ENCODE measurements at places on chromosomes 2 and 18.

DNA sequence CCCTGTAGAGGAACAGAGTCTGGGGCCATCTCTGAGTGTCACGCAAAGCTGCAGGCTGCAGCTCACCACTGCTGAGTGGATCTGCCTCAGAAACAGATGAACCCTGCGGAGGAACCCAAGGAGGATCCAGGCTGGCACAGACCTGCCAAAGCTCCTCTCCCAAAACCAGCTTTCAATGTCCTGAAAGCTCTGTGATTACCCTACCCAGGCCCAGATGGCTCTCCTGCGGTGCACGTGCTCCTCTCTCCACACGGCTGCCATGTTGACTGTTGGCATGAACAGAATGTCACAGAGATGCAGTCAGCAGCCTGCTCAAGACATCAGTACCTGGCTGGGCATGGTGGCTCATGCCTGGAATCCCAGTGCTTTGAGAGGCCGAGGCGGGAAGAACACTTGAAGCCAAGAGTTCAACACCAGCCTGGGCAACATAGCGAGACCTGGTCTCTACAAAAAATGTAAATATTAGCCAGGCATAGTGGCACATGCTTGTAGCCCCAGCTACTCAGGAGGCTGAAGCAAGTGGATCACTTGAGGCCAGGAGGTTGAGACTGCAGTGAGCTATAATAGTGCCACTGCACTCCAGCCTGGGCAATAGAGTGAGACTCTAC is 216.8 kb downstream of the MGAT5 start:
- no peak for DNase-seq

DNA sequence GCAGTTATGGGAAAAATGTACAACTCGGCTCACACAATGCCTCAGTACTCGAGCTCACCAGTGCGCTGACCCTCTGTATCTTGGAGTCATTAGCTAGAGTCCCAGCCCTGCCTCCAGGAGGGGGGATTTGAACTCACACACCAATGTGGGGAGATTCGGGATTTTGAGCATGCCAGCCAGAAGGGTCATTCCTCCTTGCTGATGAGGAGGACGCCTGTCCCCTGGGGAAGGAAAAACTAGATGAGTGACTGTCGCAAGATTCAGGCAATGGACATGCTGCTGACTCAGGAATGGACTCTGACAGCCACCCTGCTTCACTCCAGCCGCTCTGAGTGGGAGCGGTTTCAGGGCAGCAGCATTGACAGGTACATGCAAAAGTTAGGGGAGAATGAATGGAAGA is 20.6 kb downstream of the FIGN start:
- no peak for DNase-seq

DNA sequence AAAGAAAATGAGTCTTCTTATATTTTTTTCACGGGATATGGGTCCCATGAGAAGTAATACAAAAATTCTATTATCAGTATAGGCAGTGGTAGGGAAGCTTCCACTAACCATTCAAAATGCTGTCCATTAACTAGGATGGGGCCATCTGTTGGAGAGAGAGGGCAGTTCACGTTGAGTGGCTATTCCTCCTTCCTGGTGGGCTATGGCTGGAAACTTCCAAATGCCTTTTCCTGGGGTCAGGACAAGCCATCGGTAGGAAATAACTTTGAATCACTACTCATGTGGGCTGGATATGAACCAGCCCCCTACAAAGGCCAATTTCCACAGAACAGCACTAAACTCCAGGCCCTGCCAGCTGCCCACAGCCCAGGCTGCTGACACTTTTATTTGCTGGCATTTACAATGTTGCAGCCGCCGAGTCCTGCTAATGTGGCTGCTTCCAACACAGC is 156.1 kb upstream of the HNRNPA3 start:
- no peak for DNase-seq

- DNase-seq: no peak
These were observed 146.3 kb upstream of the RIOK3 start for GRCh38 chr18:23306822-23307221.

- no peak for DNase-seq
These were observed 70.6 kb downstream of the VWA3B start for GRCh38 chr2:98157557-98157956.

DNA sequence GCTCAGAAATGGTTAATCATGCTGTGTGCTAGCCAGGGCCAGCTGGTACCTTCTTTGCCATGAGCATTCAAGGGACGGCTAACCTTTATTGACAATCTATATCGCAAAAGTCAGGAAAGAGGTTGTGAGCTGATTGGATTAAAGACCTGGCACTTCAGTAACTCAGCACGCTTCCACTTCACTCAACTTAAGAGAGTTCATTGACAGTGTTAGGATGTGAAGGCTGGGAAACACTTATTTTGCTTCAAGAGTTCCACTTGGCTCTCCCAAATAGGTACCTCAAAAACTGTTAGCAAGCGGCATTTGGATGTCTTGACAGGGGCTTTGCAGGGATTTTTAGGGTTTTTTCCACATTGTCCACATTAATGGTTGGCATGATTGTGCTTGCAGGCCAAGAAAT is 25.1 kb upstream of the TXNDC2 start:
- DNase-seq: no peak

DNA sequence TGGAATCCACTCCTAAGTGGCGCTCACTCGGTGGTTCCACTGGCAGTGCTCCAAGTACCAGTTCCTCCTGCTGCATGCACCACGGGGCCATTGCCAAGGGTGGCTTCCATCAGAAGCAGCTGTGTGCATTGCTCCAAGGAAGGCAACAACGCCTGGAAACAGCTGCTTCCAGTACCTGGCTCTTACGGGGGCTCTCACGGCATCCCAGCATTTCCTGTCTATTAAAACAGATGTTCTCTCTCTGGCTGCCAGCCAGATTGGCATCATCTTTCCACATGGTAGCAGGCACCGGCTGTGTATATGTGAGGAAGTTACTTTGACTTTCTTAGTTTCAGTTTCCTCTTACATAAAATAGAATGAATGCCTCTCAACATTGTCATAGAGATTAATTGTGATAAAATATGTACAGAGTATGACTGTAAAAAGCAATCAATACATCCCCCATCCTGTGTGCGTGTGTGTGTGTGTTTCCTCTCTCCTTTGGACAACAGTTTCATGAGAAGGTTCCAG is 84.9 kb downstream of the CMPK2 start:
- DNase-seq: peak; percentile 41

GRCh38 chr2:48952143-48952542 is 196.6 kb upstream of the LHCGR start:
- no peak for DNase-seq

DNA sequence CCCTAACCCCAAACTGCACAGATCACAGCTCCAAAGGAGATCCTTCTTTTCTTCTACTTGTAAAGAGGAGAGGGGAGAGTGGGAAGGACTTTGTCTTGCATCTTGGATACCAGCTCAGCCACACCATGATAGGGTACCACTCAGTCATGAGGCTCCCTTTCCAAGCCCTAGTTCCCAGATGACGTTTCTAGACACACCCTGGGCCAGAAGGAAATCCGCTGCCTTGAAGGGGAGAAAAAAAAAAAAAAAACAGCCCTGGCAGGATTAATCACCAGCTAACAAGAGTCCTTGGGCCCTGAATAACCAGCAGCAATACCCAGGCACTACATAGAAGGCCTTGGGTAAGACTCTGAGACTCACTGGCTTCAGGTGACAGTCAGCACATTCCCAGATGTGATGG is 36.9 kb downstream of the ST8SIA3 start:
- no peak for DNase-seq

DNA sequence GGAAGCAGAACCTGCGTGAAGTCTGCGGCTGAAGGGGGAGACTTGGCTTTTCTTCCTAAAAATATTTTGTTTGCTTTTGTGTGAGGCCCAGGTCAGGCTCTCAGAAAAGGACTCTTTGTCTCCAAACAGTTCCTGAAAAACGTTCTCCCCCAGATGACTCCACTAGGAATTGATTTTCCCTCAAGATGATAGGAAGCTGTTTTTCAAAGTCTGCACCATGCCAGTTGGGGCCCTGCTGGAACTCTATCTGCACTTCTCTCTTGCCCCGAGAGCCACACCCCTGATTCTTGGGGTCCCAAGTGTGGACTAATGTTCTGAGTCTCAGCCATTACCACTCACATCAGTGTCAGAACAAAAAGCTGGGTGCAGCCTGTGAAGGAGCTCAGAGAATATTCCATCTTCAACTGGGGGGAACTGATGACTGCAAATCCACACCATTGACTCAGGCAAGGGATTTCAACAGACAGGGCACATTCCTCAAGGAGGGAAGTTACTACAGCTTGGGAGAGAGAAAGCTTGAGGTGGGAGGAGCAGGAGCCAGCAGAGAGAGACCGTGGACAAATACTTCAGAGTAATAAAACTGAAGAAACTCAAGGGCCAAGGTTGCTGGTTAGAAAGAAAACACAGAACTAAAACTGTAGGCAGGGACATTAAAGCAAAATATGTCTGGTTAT is 768.3 kb downstream of the RNF144A start:
- no peak for DNase-seq

DNA sequence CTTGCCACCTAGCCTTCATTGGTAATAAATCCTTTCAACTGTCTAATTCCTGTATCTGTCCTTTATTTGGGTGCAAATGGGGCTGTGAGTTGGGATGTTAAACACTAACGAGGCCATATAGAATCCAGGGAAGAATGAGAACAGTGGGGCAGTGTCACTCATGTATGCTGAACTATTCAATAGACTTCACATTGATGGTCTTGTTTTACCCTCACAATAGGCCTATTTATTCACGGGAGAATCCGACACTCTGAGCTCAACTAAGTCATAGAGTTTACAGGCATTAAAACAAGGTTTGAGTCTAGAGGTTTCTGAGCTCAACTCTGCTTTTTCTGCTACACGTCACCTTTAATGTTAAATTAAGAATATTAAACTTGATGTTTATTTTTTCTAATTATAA is 421.6 kb downstream of the SOX11 start:
- DNase-seq: no peak

- DNase-seq: no peak
These were observed 72.3 kb downstream of the CMPK2 start for GRCh38 chr2:6793371-6793770.

- DNase-seq: no peak
These were observed 441.4 kb downstream of the NBAS start for GRCh38 chr2:15119722-15120175.

DNA sequence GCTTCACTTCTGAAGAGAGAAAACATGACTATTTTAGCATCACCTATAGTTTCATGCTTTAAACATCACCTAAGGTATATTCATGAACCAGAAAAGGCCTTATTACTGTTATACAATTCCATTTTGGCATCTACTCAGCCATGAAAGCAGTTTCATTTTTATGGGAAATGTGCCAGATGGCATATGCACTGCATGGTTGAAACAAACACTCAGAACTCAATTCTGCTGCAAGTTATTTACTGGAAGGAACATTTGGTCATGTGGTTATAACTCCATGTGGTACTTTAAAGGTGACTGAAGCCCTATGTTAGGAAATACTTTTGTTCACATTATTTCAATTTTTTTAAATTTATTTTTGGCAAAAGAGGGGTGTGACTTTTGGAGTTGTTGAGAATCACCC is 287.5 kb upstream of the CRIM1 start:
- no peak for DNase-seq

GRCh38 chr2:141778315-141778835 is 352.4 kb downstream of the LRP1B start:
- no peak for DNase-seq

GRCh38 chr2:33477473-33478468 is 1.3 kb downstream of the RASGRP3 start:
- no peak for DNase-seq

DNA sequence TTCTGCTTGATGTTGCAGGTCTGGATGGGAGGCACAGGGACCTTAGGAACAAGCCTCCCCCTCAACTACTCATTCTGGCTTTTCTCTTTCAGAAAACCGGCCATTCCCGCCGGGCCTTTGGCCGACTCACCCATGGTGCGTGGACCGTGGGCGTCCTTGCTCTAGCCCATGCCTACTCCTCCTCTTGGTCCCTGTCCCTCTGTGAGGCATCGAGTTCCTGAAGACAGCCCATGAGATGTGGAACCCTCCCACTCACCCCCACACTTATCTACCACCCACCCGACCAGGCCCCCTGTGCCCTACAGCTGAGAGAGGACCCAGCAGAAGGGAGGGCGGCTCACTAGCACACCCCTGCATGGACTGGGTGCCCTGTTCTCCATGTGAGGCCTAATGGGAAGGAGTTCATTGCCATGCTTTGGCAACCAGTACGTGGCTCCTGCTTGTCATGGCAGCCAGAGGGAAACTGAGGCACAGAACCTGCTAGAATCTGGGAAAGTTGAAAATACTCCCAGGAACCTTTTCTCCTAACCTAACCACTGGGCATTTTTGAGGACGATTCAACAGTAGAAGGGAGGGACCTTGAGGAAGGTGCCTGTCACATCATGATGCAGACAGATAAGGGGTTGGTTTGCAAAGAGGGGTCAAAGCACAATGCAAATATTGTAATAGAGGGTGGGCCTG is 8.5 kb downstream of the SPEG start:
- DNase-seq: no peak

GRCh38 chr2:60002183-60002867 is 551.1 kb downstream of the BCL11A start:
- no peak for DNase-seq

DNA sequence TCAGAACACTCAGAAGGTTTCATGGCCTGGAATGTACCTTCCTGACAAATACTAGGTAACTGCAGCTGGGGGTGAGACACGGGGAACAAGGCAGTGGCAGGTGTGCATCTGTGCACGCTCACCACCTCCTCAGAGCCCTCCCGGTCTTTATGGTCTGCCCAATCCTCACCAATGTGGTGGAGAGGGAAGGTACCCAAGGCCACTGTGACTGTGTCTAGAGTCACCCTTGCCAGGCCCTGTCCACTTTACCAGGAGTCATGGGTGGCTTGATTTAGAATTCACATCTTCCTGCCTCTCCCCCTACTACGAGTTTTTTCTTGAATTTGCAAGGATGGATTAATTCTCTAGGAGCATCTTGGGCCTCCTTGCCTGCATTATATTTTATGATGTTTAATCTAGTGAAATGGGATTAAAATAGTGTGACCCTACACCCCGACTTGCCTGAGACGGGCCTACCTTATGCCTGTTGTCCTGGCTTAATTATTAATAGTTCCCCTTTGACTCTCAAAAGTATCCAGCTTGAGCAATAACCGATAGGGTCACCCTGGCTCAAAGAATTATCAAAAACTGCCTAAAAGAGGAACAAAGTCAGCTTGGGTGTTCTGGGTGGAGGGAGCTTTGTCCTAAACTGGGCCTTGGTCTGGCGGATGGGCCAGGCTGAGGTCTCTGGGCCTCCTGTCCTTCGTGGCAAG is 56.5 kb downstream of the ACAA2 start:
- DNase-seq: no peak

DNA sequence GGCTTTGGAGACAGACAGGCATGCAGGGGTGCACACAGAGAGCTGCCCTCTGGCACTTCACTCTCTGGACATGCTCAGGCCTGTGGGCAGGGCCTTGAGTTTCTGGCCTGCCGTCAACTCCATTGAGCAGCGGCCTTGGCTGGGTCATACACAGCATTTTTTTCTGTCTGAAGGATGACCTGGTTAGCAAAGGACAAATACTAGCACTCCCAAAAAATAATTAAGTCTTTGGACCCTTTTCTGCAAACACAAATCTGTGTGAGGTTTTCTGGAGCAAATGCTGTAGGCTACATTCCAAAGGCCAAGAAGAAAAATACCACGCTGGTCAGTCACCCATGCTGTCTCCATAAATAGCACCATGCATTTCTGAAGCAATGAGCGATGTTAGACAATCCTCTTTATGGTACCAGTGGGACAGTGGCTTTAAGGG is 124.7 kb upstream of the CTAGE1 start:
- no peak for DNase-seq

All from NCI-H187 treated with DMSO at 0.1 percent for 48 hours (cell line).